ENCODE measurements at places on chromosomes 1 and 21. TPM values are rescaled to one million over a fixed set of nuclear protein-coding genes. Genes with fewer than 3 reads are reported as not detected.

- DNase-seq = peak; percentile 40
Measured at GRCh38 chr1:94154989-94155388, 34.0 kb upstream of the ABCA4 start.

DNA sequence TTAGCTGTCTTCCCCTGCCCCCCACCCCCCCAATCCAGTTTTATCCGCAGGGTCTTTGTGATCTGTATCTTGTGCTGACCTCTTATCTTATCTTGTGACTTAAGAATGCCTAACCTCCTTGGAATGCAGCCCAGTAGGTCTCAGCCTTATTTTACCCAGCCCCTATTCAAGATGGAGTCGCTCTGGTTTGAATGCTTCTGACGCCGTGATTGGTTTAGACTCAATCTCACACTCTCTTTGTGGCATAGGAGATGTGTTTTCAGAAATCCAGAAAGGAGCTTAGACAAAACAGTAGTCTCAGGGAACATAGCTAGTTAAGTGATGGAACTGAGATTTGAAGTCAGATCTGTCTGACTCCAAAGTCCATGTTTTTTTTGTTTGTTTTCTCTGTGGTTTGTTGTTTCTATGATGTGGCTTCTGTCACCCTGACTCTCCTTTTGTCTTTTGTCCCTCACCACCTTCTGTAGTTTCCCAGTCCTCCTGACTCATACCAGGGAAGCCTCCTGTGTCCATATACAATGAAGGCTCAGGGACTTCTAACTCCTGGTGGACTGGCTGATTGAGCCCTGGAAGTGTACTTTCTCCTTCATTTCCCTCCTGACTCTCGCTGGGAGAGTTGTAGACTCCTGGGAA lies 18.1 kb upstream of the USP24 start:
- DNase-seq = no peak

IGFN1 gene
- total RNA-seq = 2.0 TPM

S100A8 gene
- total RNA-seq = 286 TPM

- no peak for DNase-seq
Measured at GRCh38 chr1:196393742-196394141, 214.5 kb downstream of the KCNT2 start.

TCHH gene
- total RNA-seq = 0.10 TPM

DNA sequence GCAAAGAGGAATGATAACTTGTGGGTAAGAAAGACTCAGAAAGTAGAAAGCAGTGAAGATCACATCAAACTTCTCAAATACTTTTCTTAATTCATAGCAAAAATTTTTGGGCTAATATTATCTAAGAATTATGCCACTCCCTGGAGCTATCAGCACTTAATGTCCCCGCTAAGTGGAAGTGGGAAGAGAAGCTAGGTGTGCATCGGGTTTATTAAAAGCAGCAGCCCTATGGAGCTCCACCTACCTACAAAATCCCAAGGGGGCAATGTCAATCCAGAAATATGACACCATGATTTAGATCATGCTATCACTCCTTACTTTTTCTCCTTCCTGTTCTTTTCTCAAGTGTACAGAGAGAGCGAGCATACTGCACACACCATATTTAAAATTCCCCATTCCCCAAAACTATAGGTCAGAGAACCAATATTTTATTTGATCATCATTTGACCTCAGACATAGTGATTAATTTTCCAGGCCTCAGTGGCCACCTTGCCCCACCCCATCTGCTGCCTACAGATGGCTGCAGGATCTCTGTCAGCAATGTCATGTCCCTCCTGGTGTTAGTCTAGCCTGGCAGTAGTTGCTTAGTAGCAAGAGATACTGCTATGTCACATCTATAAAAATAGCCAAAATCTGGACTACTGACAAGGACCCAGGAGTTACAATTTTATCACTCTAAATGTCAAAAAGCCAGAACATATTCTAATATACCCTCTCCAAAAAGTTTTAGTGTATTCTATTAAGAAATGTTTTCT lies 66.6 kb downstream of the MAP3K21 start:
- DNase-seq = no peak

NOS1AP gene
- 6.8 TPM for total RNA-seq

HMGCS2 gene
- total RNA-seq = 1.8 TPM

DNA sequence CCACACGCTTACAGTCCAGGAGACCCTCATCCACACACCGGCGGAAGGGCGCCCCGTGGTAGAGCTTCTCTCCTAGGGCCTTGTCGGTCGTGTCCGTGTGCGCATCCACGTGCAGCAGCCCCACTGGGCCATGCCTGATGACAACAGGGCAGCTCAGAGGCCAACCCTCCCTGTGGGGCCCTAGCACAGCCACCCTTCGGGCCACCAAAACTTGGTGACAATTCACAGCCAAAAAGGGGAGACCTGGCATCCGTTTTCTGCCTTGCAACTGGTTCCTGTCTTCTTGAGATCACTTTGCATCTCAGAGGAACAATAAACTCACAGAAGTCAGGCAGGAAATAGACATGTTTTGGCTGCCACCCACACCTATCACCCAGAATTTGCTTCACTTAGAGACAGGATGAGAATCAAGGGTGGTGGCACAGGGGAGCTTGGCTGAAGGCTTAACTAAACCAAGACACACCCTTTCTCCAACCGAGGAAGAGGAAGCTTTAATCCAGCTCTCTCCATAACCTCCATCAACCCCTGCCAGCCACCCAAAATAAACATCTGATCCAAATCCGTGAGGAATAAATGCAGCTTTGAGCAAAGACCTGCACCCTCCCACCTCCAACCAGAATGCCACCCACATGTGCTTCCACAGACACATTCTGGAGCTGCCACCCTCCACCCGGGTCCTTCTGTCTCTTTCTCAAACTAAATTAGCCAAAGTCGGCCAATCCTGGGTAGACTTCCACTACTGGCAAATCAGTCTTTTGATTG lies 5.7 kb downstream of the AGMAT start:
- no peak for DNase-seq

GBP2 gene
- total RNA-seq = 4.3 TPM

OR2T10 gene
- total RNA-seq = not detected

CROCC gene
- total RNA-seq = 14.7 TPM

- no peak for DNase-seq
Measured at GRCh38 chr1:113390871-113391648, 745 bp downstream of the MAGI3 start.

ZSWIM5 gene
- total RNA-seq = 7.9 TPM

- peak; percentile 33 for DNase-seq
Measured at GRCh38 chr1:223258751-223259198, 105.2 kb downstream of the SUSD4 start.

DNA sequence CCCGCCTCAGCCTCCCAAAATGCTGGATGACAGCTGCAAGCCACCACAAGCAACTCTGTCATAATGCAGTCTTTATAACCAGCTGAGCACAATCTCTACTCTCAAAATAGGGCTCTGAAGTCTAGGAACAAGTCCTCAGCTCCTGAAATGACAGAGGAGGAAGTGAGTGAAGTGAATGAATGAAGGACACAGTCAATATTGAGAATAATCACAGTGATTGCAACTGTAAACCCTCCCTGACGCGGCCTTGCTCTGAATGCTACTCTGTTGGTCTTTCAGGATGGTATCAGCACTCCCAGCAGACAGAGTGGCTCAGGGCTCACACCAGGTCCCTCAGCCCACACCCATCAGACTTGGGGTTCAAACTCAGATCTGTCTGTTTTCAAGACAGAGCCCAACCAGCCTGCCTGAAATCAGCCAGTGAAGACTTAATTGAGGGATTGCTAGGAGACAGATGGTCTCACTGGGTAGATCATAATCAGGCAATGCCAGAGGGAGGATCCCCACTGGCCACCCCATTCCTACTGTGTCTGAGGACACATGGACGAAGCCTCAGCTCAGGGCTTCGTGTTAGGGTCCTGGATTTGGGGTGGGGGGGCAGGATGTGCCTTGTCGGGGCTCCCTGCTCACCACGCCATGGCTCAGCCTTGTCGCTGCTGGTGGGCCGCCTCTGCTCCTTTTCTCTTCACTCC lies 20.9 kb downstream of the RNF187 start:
- DNase-seq = no peak

URB1 gene
- total RNA-seq = 15.9 TPM

GRCh38 chr1:161007369-161007768 lies 13.6 kb downstream of the F11R start:
- DNase-seq = no peak

HOOK1 gene
- total RNA-seq = 12.1 TPM

DNA sequence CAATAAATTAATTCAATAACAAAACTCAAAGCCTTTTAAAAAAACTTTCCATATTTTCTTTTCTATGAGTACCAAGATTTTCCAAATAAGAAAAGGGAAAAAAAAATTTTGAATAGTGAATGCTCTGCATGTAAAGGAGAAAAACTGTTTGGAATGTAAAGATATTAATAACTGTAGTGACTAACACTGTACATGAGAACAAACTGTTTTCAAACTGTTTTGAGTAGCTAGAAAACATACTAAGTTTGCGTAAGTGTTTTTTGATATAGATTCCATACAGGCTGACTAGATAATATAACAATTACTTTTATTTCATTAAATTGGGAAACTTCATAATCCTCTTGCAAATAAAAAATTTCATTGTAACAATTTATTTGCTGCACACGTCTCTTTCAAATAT lies 150.5 kb downstream of the DPYD start:
- no peak for DNase-seq

DNA sequence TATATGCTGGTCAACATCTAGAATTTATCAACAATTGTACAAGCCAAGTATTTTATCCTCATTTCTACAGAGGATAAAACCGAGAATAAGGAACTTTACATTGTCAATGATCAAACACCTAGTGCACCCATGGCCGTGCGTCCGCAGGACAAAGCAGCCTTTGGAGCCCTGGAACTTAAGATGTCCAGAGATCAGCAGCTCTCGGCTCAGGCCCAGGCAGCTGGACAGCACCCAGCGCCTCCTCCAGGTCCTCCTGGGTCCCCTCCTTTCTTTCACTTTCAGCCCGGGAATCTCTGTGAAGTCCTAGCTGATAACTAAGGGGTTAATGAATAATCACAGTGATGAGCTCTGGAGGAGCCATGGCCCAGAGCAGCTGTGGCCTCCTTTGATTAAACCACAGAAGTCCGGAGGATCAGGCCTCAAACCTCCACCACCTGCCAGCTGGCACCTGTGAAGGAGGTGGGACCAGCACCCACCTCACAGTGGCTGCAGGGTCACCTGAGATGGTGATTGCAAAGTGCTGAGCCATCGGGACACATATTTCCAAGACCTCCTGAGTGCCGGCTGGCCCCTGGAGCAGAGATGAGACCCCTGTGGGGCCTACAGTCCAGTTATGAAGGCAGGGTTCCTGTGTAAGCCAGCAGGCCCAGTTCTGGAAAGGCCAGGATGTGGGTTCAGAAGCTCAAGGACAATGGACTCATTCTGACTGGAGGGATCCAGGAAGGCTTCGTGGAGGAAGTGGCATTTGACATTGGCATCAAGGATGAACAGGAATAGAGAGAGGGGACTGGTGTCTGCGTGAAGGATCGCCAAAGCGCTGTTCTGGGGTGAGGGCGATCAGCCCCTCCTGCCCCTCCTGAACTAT lies 11.6 kb upstream of the SAMD11 start:
- DNase-seq = no peak

DNA sequence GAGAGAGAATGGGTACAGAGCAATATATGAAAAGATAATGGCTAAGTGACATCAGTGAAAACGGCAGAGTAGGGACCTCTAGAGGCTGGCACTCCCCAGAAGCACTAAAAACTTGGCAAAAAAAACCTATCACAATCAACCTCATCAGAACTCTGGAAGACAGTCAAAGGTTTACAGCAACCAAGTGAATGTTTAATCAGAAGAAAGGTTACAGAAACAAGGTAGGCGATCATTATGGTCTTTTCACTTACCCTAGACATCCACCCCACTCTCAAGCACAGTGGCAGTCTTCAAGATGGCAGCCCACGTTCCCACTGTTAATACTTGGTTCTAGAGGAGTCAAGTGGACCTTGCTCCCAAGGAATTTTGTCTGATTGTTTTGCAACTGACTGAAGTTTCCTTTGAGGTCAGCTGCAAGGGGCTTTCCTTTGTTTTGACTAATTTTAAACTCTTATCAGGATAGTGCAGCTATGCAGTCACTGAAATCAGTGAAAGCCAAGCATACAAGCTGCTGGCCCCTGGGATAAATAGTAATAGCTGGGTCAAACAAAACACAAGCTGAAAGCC lies 7.2 kb downstream of the KIFAP3 start:
- DNase-seq = no peak

GRCh38 chr1:98906809-98907208 lies 97.9 kb downstream of the PLPPR5 start:
- DNase-seq = no peak

- DNase-seq = no peak
Measured at GRCh38 chr1:4045397-4046010, 145.4 kb upstream of the C1orf174 start.

PGLYRP3 gene
- not detected for total RNA-seq

NIT1 gene
- total RNA-seq = 22.4 TPM

RNU1-2 gene
- 4,182 TPM for total RNA-seq

DNA sequence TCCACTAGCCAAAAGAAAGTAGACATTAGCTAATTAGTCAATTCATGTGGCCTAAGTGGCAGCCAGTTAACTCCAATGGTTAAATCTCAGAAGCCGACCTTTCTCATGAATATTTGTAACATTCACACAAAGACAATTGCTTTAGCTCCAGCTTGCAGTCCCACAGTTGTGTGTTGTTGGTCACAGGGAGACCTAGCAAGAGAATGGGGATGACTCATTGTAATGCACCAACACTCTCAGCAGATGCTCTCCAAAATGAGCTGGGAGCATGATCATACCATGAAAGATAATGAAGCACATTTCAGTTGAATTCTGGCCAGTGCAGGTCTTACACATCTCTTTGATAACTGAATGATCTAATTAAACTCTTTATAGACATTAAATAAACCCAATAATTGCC lies 160.4 kb downstream of the HLX start:
- no peak for DNase-seq

GRCh38 chr1:10128101-10128765 lies 82.1 kb upstream of the KIF1B start:
- DNase-seq = no peak

DNA sequence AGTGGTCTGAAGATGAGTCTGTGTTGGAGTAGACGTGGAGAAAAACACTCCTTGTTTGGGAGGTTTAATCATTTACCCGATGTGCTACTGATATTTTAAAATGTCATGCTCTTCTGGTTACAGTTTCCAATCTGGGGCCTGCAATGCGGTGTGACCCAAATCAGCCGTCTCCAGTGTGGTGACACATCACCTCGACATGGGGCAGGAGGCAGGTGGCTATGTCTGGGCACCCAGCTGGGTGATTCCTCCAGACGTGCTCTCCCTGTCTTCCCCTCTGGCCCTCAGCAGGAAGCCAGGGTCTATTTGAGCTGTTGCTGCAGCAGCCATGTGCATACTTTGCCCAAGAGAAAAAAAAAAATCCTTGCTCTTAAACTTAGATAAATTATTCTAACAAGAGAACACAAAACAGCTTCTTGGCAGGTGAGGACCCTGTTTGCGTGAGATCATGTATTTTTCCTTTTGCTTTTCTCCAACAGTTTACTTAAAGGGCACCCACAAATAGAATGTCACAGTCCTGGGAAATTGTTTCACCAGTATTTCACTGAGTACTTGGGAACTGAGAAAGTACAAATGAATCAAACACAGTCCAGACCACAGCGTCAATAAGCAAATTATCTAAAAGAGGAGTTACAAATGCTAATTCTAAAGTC lies 38.9 kb upstream of the MAP10 start:
- DNase-seq = peak; percentile 20

RNASEL gene
- 18.3 TPM for total RNA-seq

GRCh38 chr1:46757247-46757955 lies 38.5 kb upstream of the EFCAB14 start:
- no peak for DNase-seq

GNAT2 gene
- not detected for total RNA-seq

MRTO4 gene
- 18.4 TPM for total RNA-seq

GRCh38 chr1:200883118-200883517 lies 10.3 kb downstream of the GPR25 start:
- no peak for DNase-seq

GRCh38 chr1:179632868-179633267 lies 41.2 kb downstream of the TDRD5 start:
- DNase-seq = no peak
